ENCODE measurements at places on chromosomes 3 and 15. TPM values are rescaled to one million over a fixed set of nuclear protein-coding genes. Genes with fewer than 3 reads are reported as not detected.

Gene PRICKLE2
- 6.0 TPM for total RNA-seq

Gene LSAMP
- 0.28 TPM for total RNA-seq

Gene CYP1A2
- not detected for total RNA-seq

Gene CHRNA7
- total RNA-seq = 0.76 TPM

Gene MUC13
- not detected for total RNA-seq

Gene ATP13A4
- total RNA-seq = 20.5 TPM

Gene LRRC49
- total RNA-seq = 2.7 TPM

Gene CCDC13
- not detected for total RNA-seq

Gene NEO1
- 10.6 TPM for total RNA-seq

Gene NR2E3
- total RNA-seq = 0.56 TPM

Gene CEP97
- total RNA-seq = 4.6 TPM

Gene SI
- not detected for total RNA-seq
